Stimulated activated CD8-positive, alpha-beta memory T cell treated with anti-CD3 and anti-CD28 coated beads, Interleukin-7, amount 100 ng/mL, for 24 hours (primary cell): ENCODE measurements at places on chromosomes 2 and 18.

DNA sequence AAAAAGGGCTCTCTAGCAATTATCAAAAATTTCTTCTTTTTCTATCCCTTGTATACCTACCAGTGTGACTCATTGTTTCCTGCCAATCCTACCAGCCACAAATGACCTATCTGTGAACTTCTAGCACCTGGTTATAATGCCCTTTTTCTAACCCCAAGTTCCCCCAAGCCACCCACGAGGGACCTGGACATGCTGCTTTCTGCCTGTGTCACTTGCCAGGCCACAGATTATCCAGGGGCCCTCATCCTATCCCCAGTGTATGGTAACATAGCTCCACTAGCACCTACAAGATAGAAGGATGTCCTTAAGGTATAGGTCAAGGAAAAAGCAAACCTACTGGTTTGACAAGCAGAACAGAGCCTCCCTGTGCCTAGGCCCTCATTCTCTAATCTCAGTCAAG lies 26.8 kb downstream of the AAK1 start:
- no peak for DNase-seq

- DNase-seq: no peak
Observed at GRCh38 chr2:203824057-203824456, 43.5 kb upstream of the CTLA4 start.

- DNase-seq: no peak
Observed at GRCh38 chr2:188604579-188604978, 312.9 kb downstream of the GULP1 start.

GRCh38 chr18:75201282-75202270 lies 7.4 kb downstream of the PTGR3 start:
- no peak for DNase-seq

DNA sequence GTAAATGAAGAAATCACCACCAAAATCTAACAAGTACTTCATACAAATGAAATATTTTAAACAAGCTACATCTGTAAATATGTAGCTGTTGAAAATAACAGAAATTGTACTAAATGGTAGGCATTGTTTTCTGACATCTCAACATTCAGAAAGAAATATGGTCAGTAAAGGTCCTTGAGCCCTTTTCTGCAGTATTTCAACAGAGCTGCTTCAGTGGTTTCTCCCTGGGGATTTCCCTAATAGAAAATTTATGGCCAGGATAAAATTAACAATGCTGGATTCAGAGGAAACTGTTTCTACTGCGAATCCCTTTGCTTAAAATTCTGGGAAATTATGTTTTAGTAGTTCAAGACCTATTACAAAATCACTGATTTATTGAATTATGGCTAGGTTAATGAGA lies 256.6 kb downstream of the PIEZO2 start:
- no peak for DNase-seq

GRCh38 chr2:180655393-180655792 lies 325.0 kb upstream of the UBE2E3 start:
- DNase-seq: no peak

DNA sequence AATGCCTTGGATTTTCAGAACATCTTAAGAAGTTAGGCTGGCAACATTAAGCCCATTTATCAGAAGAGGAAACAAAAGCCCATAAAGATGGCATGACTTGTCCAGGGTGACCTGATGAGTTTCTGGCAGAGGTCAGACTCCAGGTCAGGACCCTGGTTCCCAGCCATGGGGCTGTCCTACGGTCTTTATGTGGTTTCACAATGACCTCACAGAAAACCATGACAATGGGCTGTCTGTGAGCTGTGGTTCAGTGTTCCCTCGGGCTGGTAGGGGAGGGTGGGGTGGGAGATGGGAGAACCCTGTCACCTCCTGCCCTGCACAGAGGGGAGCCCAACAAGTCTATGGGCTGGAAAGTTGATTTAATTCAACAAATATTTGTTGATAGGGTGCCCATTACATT lies 101.8 kb downstream of the LOXHD1 start:
- DNase-seq: no peak

DNA sequence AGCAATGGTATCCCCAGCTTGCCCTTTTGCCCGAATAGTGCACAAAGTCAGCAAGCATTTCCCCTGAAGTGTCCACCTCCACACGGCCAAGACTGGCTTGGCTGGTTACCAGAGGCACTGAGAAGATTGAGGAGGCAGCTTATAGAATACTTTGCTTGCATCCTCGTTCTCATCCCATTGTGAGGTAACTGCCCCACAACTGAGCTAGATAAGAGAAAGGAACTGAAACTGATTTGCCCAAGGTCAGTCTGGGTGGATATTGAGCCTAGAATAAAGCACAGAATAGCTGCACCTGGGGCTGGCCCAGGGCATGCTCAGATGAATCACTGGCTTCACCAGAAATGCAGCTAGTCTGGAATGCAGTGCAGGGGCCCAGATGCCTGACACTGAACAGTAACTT lies 32.7 kb upstream of the MAP4K3 start:
- no peak for DNase-seq

DNA sequence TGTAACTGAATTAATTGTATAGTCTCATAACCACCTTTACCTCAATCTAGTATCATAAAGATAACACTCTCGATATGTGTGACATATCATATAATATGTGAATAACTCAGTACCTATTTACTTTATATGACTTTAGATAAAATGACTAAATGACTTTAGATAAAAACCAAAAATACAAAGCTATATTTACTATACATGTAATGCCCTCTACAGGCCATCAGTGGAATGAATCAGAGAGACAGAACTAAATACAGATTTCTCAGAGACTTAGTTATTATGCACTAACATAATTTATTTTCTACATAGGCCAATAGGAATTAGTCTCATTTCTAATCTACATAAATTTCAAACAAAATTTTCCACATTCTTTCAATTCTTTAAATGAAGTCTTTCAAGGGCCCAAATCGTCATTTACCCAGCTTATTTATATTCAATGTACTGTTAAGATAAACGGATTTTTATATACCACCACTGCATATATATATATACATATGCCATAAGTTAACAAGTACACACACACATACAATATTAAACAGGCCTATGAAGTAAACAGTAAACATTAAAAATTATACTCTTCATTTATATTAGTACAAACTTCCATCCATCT lies 219.9 kb downstream of the EXOC6B start:
- no peak for DNase-seq

GRCh38 chr2:40317046-40317445 lies 134.8 kb downstream of the SLC8A1 start:
- no peak for DNase-seq

GRCh38 chr2:211836409-211836808 lies 702.2 kb downstream of the ERBB4 start:
- no peak for DNase-seq

DNA sequence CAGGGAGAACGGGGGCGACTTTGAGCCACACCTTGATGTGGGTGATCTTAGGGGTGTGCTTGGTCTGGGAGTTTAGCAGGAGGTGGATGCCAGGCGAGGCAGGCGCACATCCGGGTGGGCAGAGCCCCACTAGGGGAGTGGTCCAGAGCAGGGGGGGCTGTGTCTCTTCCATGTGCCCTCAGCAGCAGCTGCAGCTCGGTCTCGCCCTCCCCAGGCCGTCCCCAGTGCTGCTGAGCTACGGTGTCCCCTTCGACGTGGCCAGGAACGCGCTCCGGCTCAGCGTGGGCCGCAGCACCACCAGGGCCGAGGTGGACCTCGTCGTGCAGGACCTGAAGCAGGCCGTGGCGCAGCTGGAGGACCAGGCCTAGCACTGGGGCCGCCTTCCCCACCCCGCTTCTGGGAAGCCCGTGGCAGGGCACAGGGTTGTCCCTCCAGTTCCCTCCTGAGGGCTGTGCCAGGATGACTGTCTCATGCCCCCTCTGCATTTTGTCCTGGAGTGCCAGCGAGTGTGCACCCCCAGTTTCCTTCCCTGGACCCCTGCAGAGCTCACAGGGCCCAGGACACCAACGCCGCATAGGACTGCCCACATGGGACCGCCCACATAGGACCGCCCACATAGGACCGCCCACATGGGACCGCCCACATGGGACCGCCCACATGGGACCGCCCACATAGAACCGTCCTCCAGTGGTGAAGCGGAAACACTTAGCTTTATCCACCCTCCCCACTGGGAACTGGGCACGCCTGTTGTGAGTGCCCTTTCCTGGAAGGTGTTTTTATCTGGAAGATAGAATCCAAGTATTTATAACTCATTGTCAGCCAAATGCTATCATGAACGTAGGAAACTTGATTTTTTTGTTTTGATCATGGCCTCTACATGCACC lies 1.9 kb upstream of the ESPNL start:
- no peak for DNase-seq

GRCh38 chr2:124514236-124514635 lies 489.1 kb downstream of the CNTNAP5 start:
- DNase-seq: no peak

GRCh38 chr2:222318712-222319585 lies 20.2 kb upstream of the PAX3 start:
- DNase-seq: no peak

DNA sequence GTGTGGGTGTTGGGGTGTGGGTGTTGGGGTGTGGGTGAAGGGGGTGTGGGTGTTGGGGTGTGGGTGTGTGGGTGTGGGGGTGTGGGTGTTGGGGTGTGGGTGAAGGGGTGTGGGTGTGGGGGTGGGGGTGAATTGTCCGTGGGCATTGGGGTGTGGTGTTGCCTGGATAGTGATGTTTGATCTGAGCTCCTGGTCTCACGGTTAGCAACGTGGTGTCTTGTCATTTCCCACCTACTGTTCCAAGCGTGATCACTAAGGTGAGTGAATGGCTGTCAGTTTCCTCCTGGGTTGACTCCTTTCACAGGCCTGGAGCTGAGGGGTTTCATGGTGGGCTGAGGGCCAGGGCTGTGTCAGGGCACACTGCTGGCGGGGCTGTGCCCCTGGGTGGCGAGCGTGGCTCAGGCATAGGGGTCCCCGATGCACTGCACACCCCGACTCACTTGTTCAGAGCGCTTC lies 27.2 kb downstream of the RTP5 start:
- DNase-seq: no peak

DNA sequence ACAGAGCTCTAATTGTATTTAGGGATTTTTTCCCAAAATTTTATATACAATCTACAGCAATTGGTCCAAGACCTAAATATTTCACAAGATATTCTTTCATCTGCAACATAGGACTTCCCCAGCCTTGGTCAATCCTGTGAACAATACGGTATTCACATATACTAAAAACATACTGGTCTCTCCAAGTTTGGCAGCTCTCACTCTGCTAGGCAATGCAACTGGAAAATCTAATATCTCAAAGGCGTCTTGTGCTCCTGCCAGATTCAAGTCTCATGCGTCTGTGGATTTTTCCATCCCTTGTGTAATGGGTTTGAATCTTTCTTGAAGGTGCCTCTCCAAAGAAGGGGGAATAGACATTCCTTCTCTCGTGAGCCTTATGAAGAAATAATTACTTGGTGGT lies 27.4 kb upstream of the MBOAT2 start:
- DNase-seq: no peak

- no peak for DNase-seq
Observed at GRCh38 chr18:26089293-26090129, 902 bp downstream of the SS18 start.

DNA sequence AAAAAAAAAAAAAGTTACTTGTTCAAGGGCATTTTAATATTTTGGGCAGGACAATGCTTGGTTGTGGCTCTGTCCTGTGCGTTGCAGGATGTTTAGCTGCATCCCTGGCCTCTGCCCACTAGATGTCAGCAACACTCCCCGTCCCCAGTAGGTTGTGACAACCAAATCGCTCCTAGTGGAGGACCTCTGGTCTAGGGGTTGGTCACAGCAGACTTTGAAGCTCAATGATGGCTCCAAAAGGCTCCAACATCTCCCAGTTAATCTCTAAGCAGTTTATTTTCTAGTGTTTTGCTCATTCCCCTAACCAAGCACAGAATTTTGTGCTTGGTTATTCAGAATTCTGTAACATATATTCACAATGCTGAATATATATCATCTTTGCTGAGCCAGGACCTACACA lies 67.0 kb downstream of the CHRNA1 start:
- DNase-seq: peak; percentile 28

DNA sequence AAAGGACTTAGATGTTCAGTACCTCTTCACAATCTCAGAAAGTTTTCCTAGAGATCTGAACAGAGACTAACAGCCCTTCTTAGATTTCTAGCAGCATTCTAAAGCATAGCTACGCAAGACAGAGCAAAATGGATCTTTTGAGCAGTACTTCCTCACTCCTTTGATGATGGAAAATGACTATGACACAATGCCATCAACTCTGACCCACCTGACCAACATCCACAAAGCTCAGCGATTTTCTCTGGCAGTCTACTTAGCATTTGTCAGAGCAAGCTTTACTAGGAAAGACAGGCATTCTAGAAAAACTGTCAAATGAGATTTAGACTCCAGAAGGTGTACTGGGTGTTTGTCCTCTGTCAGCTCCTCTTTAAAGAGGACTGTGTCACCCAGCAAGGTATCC lies 180.9 kb upstream of the ACVR2A start:
- DNase-seq: no peak

- no peak for DNase-seq
Observed at GRCh38 chr2:40384714-40385113, 67.2 kb downstream of the SLC8A1 start.

DNA sequence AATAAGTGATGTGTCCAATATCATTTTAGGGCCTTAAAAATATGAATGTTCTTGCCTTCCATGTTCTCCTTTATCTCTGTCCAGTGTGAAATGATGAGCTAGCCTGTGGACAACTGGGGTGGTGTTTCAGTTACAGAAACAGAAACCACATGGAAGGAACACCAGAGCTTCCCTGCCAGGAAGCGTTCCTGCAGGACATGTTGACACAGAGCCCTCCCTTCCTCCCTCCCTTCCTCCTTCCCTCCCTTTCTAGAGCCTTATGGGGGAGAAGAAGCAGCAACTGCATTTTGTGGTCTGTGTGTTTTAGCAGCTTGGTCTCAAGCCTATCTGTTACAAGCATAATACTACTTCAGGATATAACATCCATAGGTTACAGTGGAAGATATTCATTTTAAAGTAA lies 539.7 kb upstream of the NETO1 start:
- DNase-seq: no peak

DNA sequence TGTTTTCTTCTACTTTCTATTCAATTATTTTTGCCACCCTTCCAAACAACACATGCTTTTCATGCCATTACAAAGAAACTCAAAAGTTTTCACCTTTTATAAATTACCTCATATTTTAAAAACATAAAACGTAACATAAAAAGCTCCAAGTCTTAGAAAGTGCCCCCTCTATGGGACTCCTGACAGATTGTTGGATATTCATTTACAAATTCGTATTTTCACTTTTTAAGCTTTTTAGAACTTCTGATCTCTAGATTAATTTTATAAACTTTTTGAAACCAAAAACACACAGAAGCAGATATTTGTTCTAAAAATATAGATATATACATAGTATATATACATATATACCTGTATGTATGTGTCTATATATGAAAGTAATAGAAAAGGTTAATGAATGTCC lies 1.5 kb downstream of the COL5A2 start:
- DNase-seq: no peak

DNA sequence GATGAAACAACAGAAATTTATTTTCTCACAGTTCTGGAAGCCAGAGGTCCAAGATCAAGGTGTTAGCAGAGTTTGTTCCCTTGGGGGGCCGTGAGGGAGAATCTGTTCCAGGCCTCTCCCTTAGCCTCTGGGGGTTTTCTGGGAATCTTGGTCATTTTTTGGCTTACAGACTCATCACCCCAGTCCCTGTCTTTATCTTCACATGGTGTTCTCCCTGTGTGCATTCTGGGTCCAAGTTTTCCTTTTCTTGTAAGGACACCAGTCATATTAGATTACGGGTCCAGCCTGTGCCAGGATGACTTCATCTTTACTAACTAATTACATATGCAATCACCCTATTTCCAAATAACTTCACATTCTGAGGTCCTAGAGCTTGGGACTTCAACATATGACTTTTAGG lies 292.5 kb upstream of the TRIB2 start:
- no peak for DNase-seq

- DNase-seq: no peak
Observed at GRCh38 chr2:146489386-146489785, 1355.4 kb upstream of the ACVR2A start.
